AG10803 (cell line): ENCODE measurements at places on chromosomes 6 and 20.

GRCh38 chr20:45306431-45306982 is at the start of gene RBPJL:
Gene RBPJL (plus strand): TSS chr20:45306840. CDS start chr20:45306923, 83 bp downstream.
- no peak for DNase-seq

DNA sequence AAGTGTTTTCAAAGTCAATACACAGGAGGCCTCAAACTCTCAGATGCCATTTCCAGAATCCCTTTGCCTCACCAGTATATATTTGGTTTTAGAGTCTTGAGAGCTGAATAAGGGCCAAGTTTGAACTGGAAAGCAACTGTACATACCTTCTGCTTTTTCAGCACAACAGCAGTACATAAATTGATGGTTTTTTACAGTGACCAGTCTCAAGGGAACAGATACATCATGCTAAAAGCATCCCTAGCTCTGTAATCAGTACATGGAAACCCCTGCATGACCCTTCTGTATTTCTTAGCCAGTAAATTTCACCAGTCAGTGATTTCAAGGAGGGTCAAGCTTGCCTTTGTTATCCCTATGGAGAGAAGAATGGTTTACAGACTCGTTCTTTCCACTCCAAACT is 40.6 kb upstream of the ECHDC1 start:
- DNase-seq = peak; percentile 44

- no peak for DNase-seq
Observed at GRCh38 chr6:48280035-48280620, 169.1 kb upstream of the PTCHD4 start.

DNA sequence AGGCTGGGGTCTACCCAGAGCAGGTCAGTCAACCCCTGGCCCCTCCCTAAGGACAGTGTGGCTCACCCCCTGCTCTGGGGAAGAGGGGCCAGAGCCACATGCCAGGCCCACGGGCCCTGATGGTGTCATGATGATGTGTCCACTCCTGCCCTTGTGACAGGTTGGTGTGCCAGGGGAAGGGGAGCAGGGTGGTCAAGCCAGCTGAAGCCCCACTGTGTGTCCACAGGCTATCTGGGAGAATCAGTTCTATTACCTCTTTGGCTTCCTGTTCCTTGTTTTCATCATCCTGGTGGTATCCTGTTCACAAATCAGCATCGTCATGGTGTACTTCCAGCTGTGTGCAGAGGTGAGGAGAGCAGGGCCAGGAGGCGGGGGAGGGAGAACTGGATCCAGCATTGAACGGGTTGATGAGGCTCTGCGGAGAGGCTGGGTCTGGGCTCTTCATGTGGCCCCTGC is 47.7 kb downstream of the PLAGL2 start:
- no peak for DNase-seq

DNA sequence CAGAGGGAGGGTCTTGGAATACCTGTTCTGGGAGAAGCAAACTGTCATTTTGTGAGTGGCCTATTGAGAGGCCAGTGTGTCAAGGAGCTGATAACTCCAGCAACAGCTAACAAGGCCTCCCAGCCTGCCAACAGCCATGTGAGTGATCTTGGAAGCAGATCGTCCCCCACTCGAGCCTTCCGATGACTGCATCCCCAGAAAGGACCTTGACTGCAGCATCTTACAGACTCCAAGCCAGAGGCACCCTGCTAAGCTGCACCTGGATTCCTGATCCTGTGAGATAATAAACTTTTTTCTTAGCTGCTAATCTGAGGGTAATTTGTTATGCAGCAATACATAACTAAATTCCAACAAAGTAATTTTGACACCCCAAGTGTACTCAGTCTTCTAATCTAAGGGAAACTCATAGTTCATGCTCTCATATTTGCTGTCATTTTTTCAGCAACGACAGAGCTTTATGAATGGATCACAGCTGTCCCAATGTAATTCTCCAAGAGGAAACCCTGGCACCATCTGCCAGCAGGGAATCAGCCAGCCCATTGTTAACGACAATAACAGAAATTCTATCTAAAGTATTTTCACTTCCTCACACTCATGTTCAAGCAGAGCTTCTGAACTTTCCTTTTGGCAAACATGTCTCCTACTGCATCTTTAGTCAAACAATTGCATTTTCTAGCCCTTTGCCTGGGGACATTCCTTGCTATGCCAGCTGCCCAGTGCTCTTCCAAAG is 470.2 kb upstream of the BTBD3 start:
- no peak for DNase-seq

DNA sequence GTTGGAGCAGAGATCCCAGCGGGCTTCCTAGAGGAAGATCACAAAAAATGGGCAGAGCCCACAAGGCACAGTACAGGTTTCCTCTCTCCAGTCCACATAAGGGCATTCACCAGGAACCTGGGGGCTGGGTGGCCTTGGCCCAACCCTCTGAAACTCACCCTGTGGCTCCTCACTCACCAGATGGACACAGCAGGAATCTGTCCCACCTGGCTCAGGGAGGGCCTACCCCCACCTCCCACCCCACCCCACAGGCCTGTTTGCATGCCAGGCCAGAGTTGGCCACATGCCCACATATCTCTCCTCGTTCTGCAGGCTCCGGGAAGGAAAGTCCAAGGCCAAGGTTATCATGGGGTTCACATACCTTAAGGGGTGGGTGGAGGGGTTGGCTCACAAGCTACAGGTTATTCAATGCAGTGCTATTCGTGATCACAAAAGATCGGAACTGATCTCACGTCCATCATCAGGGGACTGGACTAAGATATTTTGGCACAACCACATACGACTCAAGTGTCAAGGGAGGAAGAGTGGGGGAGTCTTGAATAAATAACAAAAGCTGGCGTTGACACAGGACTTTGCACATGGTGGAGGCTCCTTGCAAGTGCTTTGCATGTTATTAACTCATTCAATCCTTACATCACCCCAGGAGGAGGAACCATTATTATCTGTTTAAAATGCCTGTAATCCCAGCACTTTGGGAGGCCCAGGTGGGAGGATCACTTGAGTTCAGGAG is 13.0 kb downstream of the RIPOR3 start:
- DNase-seq = no peak

DNA sequence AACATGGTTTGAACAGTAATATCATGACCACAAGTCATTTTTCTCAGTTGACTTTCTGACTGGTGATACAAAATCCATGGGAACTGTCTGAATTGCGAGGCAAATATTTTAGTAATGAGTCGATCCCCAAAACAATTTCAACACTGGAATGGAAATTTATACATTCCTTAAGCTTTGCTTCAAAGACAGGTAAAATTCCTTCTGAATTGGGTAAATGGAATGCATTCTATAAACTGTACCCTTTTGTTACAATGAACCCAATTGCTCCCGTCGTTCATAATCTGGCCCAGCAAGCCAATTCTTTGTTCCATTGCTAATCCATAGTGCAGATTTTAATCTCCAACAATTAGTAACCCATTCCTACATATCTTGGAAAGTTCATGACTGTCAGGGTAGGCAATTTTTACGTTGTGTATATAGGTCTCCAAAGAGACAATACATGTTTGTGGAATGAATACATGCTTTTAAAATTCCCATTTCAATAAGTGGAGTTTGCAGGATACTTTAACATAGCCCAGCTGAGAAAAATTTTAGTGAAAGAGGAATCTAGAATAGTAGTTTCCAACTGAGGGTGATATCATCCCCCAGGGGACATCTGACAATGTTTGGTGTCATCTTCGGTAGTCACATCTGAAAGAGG is 32.7 kb downstream of the CYP24A1 start:
- DNase-seq = peak; percentile 81

DNA sequence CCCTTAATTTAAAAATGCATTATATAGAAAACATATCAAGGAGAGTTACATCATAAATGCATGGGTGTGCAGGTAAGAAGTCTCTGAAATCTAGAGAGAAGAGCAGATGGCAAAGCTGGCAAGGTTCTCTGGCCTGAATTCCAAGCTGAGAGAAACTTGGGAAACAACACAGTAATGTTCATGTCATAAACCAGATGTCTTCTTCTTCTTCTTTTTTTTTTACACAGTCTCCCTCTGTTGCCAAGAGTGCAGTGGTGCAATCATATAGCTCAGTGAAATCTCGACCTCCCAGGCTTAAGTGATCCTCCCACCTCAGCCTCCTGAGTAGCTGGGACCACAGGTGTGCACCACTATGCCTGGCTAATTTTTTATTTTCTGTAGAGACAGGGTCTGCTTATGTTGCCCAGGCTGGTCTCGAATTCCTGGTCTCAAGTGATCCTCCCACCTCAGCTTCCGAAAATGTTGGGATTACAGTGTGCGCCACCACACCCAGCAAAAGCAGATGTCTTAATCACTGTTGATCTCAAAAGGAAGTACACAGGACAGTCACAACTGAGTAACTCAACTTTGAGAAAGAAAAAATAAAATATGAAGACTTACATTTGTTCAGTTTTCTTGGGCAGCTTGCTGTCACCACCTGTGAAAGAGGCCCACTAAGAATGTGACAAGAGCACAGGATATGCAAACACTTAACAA is 77.3 kb downstream of the DNAAF9 start:
- DNase-seq = peak; percentile 88

- peak; percentile 53 for DNase-seq
Observed at GRCh38 chr6:54112151-54112650, 958 bp downstream of the MLIP start.

DNA sequence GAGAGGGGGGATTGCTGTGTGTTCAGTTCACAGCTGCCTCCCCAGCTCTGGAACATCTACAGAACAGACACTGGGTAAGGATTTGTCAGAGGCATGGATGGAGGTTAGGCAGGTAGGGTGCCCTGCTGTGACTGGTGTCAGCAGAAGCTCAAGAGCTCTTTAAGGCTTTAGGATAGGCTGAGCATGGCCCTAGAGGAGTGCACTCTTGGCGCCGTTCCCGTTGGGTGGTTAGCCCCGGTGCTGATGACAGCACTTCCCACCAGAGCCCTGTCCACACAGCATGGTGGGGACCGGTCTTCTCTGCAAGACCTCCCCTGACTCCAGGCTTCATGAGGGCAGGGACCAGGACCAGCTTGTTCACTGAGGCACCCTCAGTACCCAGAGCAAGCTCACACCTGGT is 262.0 kb downstream of the BMP7 start:
- no peak for DNase-seq

GRCh38 chr6:165183496-165184140 is 125.8 kb downstream of the C6orf118 start:
- DNase-seq = no peak
